GM12878 (cell line): ENCODE measurements at places on chromosomes 6 and 20.

DNA sequence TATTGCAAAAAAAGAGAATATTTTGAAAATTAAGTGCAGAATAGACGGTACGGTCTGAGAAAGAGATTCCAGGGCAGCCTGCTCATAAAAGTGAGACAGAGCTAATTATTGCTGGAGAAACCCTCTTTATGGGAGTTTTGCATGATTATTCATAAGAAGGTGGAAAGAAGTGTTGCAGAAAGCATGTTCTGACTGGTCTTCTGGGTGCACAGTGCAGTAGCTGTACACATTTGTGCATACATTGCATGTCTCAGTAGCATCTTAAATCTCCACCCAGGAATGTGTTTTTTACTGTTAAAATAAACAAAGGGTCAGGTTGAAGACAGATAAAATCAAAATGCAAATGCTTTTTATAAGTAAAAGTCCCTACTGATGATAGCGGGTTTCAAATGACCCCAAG lies 1813.6 kb upstream of the DEFB115 start:
- peak; percentile 42 for DNase-seq

DNA sequence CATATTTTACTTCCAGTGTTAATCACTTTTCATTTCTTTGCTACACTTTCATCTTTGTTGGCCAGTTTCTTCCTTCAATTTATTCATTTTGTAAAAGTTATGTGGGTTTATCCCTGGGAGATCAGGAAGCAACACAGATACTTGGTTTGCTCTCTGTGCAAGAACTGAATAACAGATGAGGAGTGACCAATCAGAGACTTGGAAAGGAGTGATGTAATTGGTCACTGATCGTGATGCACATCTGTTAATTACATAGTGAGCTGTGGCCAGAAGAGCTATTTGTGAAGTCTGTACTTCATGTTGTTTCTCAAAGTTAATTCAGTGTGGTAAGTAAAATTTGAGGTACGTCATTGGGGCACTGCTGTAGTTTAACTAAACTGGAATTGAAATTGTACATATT lies 21.3 kb downstream of the ANKRD6 start:
- no peak for DNase-seq

DNA sequence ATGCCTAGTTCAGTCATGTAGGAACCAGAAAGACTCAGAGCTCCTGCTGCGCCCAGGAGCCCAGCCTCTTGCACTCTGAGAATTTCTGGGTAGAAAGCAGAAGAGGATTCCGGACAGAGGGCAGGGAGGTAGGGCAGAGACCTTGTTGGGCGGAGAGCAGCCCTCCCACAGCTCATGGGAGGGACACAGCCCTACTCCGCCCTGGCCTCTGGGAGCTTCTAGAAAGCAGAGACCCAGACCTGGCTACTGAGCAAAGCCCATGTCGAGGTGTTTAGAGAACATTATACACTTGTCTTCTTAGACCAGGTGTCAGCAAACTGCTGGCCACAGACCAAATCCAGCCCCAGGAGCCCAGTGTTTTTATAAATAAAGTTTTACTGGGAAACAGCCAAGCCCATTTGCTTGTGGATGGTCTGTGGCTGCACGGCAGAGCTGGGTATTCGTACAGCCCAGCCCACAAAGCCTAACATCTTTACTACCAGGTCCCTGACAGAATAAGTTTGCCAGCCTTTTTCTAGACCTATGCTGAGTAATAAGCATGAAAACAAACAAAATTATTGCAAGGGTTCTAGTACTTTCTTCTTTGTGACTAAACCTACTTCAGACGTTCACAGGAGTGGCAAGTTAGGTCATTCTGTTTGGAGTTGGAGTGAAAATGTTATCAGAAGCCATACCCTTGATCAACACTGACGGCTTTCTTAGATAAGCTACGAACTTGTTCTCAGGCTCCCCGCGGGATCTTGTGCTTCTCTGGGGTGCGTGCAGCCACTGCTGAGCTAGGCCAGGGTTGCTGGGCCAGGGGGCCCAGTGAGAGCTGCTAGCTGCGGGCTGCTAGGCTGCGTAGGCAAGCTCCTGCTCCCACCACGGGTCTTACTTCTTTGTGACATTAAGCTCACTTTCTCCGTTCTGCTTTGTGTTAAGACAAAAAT lies 235.1 kb upstream of the FOXQ1 start:
- DNase-seq: no peak

- no peak for DNase-seq
Observed at GRCh38 chr20:46022411-46023147, 6.4 kb upstream of the SLC12A5 start.

- DNase-seq: no peak
Observed at GRCh38 chr6:143700684-143701348, 23.1 kb downstream of the PHACTR2 start.
